ENCODE measurements at places on chromosomes 5 and 9.

GRCh38 chr9:100084734-100085133 is 14.1 kb downstream of the ERP44 start:
- DNase-seq, result no peak

DNA sequence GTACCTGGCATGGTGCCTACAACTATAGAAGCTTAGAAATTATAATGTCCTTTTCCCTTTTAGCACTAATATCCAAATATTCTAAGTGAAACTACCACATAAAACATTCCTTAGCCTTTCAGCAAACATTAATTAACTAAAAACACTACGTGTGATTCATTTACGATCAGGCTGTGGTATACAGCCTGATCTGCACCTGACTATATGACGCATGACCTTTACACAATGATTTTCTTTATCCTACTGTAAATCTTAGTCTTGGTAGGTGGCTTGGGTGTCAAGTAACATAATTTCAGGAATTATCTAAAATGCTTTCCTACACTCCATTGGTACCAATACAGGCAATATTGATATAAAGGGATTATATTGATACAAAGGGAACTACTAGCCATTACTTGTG is 686.7 kb downstream of the DTWD2 start:
- no peak for DNase-seq

- no peak for DNase-seq
Observed at GRCh38 chr5:123535648-123536047, 23.7 kb downstream of the CSNK1G3 start.

- no peak for DNase-seq
Observed at GRCh38 chr9:136936645-136937170, 7.8 kb downstream of the FBXW5 start.

- DNase-seq, result peak; percentile 72
Observed at GRCh38 chr9:114911167-114911821, 19.1 kb downstream of the TNFSF8 start.

GRCh38 chr5:142797420-142797819 is 27.2 kb downstream of the ARHGAP26 start:
- no peak for DNase-seq

GRCh38 chr9:93549611-93550010 is 26.8 kb upstream of the PHF2 start:
- no peak for DNase-seq

GRCh38 chr9:122364117-122364782 is 6.6 kb upstream of the PTGS1 start:
- DNase-seq, result no peak

GRCh38 chr5:1304033-1304432 is 9.2 kb upstream of the TERT start:
- no peak for DNase-seq

DNA sequence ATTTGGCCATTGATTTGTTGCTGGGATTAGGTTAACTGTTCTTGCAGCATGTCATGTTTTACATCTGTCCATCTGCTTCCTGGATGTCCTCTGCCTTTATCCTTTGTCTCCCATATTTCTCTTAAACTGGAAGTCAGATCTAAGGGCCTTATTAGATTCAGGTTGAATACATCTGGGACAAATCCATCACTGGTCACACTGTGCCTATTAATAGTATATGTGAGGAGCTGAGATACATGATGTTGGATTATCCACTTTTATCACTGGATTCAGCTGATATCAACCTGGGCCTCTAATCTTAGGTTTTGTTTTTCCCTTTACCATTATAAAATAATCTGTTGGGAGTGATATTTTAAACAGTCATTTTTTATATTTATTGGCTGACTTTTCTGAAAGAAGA is 41.8 kb upstream of the ROPN1L start:
- DNase-seq, result no peak

- no peak for DNase-seq
Observed at GRCh38 chr5:74070766-74071165, 444.8 kb downstream of the ARHGEF28 start.

Data from AG20443 (cell line).